ENCODE measurements at places on chromosomes 12 and 14.

DNA sequence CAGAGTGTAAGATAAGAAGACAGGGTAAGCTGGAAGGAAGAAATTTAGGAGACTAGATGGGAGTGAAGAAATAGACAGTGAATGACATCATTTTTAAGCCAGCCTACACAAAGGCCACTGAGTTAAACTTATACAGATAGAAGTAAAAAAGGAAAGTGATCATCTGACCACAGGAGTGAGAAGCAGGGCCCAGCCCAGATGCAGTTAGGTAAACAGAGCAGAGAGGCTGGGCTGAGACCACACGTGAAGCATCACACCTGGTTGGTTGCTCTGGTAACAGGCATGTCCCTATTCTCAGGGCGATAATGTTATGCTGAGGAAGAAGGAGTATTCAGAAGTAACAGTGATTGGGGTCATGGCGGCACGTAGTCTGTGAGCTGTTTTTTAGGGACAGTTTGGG is 1079.4 kb downstream of the AACS start:
- DNase-seq, result no peak

GRCh38 chr14:71713451-71713850 is 218.8 kb upstream of the RGS6 start:
- no peak for DNase-seq

DNA sequence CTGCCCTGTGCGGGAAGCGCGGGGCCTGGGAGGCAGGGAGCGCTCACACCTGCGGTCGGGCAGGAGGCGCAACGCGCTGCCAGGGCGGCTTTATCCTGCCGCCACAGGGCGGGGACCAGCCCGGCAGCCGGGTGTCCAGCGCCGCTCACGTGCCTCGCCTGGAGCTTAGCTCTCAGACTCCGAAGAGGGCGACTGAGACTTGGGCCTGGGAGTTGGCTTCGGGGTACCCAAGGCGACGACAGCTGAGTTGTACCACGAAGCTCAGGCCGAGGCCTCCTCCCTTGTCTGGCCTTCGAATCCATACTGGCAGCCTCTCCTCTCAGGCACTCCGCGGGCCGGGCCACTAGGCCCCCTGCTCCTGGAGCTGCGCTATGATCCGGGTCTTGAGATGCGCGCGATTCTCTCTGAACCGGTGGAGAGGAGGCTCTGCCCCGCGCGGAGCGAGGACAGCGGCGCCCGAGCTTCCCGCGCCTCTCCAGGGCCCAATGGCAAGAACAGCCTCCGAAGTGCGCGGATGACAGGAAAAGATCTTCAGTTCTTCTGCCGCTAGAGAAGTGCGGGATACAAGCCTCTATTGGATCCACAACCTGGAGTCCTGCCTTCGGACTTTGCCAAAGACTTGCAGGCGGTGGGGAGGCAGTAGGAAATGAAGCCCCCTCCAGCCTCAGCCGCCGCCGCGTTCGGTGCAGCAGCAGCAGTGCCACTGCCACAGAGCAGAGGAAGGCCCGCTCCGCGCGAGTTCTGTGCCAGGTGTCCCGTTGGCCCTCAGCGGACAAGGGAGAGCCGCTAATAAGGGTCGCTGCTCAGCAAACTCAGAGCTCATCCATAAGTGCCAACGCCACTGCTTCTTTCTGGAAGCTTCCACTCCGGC is 6.8 kb downstream of the SIX1 start:
- DNase-seq, result peak; percentile 71

GRCh38 chr12:118061873-118062843 is 1.2 kb upstream of the WSB2 start:
- DNase-seq, result peak; percentile 88

DNA sequence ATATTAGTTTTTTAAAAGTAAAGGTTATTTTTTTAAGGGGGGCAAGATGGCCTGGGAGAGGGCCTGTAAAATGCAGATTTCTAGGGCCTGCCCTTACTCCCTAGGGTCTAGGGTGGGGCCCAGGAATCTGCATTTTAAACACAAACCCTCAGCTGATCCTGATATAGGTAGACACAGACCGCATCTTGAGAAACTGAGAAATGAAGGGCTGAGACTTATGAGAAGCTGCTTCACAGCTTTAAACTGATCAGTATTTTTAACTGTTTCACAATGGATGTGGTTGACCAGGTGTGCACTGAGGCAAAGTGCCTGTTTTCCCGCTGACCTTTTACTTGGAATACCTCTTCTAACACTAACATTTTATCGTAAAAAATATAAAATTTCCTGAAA is 84.0 kb downstream of the CCDC88C start:
- DNase-seq, result no peak

- DNase-seq, result no peak
Measured at GRCh38 chr14:90545382-90545781, 148.6 kb downstream of the CALM1 start.

- no peak for DNase-seq
Measured at GRCh38 chr12:13836099-13836498, 145.3 kb downstream of the GRIN2B start.

DNA sequence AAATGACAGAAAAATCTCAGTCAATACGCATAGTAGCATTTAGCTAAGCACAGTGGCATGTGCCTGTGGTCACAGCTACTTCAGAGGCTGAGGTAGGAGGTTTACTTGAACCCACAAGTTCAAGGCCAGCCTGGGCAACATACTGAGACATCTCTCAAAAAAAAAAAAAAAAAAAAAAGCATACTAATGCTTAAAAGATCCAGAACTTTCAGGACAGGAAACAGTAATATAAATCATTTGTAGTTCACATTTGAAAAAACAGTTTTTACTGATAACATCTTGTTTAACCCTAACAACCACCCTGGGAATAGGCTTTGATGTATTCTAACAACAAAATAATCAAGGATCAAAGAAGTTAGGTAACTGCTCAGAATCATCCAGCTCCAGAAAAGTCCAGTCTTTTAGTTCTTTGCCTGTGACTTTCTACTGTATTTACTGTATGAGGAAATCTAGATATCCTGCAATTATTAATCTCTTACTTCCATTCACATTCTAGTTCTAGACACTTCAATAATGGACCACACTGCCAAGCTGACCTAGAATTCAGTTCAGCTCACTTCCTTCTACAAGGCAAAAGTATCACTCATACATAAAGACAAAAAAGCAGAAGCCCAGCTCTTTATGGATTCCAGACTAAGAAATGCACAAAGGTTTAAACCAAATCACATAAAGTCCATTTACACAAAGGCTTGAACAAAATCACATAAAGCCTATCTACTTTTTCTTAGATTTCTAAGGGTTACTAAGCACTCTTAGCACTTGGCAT is 28.5 kb downstream of the PAWR start:
- DNase-seq, result no peak

- peak; percentile 82 for DNase-seq
Measured at GRCh38 chr12:110355073-110355472, 48.4 kb downstream of the ANAPC7 start.

GRCh38 chr12:116642683-116643082 is 83.5 kb downstream of the MAP1LC3B2 start:
- DNase-seq, result no peak

GRCh38 chr12:74945771-74946198 is 263.9 kb downstream of the KCNC2 start:
- no peak for DNase-seq

GRCh38 chr12:25377469-25378177 is 126.9 kb upstream of the KRAS start:
- no peak for DNase-seq

- peak; percentile 50 for DNase-seq
Measured at GRCh38 chr12:5872745-5873144, 72.3 kb downstream of the ANO2 start.
